ENCODE measurements at places on chromosomes 4 and X.

GRCh38 chrX:123964156-123964834 lies 2.8 kb downstream of the STAG2 start:
- DNase-seq, result no peak

DNA sequence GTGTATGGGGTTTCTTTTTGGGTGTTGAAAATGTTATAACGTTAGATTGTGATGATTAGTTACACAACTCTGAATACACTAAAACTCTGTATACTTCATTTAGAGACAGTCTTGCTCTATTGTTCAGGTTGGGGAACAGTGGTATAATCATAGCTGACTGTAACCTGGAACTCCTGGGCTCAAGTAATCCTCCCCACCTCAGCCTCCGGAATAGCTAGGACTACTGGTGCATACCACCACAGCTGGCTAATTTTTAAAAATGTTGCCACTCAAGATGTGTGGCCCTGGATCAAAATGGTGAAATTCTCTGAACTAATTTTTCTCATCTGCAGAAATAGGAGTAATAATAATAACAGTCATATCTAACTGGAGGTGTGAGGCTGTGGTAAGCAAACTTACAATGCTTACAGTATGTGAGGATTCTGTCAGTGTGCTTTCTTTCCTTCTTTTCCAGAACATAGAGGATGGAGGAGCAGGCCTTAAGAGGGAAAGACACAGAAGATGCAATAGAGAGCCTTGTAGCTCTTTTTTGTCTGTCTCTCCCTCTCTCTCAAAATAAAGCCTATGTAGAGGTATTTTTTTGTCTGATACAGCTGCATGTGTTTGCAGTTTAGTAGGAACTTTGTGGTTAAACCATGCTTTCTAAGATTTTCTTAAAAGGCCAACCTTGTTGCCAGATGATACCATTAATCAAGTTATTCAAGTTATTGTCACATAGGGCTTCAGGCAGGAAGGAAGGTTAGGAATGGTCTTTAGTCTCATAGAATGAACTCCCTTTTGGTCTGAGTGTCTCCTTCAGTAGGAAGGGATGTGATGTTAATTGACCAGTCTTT lies 7.5 kb downstream of the ADD1 start:
- DNase-seq, result no peak

DNA sequence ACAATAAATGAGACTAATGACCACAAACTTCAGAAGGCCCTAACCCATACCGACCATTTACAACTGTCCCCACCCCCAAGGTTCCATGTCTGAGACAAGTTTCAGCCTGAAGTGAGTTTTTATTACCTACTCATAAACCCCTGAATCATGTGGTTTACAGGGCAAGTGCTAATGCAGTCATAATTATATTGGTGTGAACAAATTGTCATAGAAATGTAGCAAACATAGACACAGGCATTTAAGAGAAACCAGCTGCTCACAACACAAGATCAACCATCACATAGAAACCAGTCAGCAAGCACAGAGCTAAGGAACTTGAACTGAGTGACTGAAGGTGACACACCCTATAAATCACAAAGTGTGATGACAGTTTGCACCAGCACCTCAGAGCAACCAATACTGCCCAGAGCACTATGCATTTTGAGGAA lies 173.8 kb upstream of the MID1 start:
- no peak for DNase-seq

DNA sequence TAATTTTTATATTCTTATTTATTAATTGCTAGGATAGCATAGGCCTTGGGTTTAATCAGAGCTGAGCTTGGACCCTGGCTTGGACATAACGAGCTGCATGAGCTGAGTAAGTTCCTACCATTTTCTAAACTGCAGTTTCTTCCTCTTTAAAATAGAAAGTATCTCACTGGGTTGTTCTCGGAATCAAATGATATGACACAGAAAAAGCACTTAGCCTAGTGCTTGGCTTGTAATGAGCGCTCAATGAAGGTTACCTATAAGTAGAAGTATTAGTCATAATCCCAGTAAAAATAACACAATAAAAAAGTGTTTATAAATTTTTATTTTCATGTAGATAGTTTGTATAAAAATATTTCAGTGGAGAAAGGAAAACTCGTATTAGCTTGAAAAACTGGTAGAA lies 113.3 kb upstream of the PDLIM3 start:
- DNase-seq, result no peak

GRCh38 chr4:116628598-116628997 lies 456.8 kb downstream of the TRAM1L1 start:
- no peak for DNase-seq

DNA sequence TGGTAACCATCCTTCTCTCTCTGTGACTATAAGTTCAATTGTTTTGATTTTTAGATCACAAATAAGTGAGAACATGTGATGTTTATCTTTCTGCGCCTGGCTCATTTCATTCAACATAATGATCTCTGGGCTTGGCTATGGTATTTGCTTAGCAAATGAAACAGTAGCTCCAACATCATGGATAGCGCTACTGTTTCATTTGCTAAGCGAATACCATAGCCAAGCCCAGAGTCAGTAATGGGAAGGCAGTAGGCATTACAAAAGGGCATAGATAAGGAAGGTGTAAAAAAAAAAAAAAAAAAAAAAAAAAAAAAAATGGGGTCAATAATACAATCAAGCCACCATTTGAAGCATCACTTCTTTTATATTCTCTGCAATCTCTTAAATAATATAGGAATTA lies 469.0 kb upstream of the ATOH1 start:
- no peak for DNase-seq

- DNase-seq, result no peak
These were observed 7.4 kb downstream of the DMP1 start for GRCh38 chr4:87657525-87657924.

DNA sequence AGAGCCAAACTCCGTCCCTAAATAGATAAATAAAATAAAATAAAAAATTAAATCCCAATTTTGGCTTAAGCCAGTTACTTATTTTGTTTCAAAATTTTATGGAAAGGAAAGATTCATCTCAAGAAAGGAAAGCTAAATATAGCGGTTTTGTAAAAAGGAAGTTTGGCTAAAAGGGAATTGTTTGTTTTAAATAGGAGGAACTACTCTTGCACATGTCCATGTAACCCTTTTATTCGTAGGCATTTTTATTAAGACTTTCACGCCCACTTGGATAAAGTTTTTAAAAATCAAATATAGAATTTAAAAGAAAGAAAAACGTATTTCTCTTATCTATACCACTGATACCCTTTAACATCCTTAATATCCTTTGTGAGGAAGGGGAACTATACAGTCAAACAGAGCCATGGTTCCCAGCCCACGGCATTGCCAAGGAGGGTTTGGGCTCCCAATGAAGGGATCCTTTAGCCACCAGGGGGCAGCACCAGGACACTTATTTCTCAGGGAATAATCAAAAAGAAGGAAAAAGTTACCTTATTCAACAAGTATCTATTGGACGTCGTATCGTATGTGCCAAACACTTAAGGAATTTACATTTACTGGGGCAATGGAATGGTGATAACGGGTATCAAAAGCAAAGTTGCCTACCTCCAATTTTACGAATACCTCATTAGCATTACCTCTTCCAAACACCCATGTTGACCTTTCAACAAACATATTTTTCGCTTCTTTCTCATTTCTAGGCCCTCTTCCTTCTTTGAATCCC lies 27.7 kb downstream of the CDKN2AIP start:
- no peak for DNase-seq

- DNase-seq, result no peak
These were observed 23.2 kb downstream of the VEGFC start for GRCh38 chr4:176769514-176769913.

DNA sequence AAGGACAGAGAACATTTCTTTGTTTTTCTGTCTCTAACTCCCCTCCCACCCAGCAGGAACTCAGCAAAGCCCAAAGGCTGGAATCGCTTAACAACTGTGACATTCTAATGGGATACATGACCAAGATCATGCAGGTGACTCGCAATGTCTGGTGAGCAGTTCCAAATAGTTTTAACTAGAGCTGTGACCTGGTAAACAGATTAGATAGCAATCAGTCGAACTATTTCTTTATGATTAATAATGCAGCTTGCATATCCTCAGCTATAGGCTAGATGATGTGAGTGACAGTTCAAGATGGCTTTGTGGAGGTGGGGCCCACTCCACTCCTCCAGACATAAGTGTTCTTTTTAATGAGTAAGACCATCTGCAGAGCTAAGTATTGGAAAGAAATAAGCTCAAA lies 20.0 kb upstream of the GABRE start:
- DNase-seq, result no peak

DNA sequence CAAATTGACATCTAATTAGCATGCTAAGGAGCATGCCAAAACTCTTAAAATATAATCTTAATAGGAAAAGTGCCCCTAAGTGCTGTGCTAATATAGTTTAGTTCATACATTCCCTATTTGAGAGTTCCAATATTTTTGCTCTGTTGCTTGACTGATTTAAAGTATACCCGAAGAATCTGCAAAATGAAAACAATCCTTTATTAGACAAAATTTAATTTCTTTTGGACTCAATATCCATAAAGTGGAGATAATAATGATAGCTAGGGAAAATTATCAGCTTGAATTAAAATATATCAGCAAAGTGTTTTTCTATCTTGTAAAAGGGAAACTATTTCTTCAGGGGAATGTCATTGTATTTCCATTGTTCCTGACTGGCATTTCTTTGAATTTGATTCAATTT lies 196.0 kb upstream of the NPY2R start:
- no peak for DNase-seq

GRCh38 chrX:24493740-24494581 lies 28.9 kb downstream of the PDK3 start:
- no peak for DNase-seq

DNA sequence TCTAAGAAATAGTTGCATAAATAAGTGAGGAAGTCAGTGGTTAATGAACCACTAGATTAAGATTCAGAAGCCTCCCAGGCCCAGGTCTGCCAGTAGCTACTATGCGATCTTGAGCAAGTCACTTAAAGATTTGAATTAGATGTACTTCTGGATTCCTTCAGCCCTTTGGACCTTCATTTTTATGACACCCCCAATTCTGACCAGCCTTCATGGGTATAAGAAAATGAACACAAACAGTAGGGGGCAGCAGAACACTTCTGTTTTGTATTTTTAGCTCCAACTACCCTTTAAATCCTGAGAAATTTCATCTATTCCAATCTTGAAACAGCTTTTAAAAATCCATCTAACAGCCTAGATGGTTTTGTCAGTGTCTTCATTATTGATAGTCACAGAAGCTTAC lies 19.0 kb downstream of the TMEM47 start:
- DNase-seq, result no peak

DNA sequence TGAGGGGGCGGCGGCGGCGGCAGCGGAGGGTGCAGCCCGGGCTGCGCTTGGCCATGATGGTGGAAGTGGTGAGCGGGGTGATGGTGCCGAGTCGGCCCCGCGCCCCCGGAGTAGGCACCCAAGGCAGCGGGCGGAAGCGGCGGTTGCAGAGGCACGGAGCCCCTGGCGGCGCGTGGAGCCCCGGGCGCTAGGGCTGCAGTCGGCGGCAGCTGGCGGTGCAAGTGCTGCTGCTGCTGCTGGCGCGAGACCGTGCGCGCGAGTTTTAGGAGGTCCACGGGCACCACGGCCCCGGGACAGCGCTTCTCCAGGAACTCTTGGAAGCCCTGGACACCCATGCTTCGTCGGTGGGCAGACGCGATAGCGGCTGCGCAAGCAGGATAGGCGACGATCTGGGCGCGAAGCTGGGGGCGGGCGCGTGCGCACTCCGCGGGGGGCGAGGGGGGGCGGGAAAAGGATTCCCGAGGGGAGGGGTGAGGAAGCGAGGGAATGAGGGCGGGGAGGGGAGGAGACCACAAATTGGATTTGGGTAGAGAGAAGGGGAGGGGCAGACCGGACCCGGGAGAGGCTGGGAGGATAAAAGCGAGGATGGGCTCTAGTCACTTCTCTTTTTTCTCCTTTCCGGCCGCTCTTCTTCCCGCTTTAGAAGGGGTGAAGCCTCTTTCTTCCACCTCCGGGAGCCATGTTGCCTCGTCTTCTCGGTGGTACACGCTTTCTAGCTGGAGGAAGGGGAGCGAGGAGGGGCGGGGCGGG lies at the start of gene FAM120C:
TSS of gene FAM120C (minus strand) at position 391 of the 750 bp plus-strand sequence. CDS start at position 335, 56 bp downstream.
- peak; percentile 67 for DNase-seq

DNA sequence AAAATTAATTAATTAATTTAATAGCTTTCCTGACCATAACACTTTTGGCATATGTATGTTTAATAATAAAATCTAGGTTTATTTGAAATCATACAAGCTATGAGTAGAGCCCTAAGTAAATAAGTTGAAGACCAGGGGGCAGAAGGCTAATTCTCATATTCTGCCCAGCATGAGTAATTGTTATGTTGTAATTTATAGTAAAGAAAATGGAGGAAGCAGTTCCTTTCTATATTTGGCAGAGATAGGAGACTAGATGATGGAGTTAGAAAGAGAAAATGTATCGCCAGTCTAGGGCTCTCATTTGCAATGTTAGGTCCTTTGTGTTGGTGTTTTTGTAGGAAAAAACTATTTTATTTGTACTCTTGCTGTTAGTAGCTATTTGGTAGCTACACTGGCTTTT lies 89.1 kb downstream of the FNIP2 start:
- no peak for DNase-seq

- no peak for DNase-seq
These were observed at the start of gene DCAF12L1 for GRCh38 chrX:126552313-126553022. Gene DCAF12L1 (minus strand): TSS chrX:126552814. CDS start chrX:126552608, 206 bp downstream.

GRCh38 chr4:98519268-98519977 lies 139.0 kb downstream of the TSPAN5 start:
- DNase-seq, result no peak

Data from DMS 273 treated with DMSO at 0.1 percent for 48 hours (cell line).